ENCODE measurements at places on chromosomes 1 and 21.
A peak's percentile ranks its signal among the peaks of the same experiment; 100 is the strongest.

DNA sequence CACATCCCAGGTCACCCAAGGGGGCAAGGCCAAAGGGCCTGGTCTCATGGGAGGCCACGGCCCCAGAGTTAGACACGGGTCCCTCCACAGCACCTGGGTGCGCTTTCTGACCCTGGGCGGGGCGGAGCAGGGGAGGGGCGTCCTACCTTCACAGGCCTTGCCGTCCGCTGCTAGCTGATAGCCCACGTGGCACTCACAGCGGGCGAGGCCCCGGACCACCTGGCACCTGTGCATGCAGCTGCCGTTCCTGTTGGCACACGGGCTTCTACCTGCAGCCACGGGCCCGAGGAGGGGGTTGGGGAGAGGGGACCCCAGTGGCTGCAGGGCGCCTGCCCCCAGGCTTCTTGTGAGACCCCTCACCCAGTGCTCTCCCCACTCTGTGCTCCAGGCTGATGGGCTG, 59.9 kb downstream of the ARHGEF16 start:
- no peak for DNase-seq

DNA sequence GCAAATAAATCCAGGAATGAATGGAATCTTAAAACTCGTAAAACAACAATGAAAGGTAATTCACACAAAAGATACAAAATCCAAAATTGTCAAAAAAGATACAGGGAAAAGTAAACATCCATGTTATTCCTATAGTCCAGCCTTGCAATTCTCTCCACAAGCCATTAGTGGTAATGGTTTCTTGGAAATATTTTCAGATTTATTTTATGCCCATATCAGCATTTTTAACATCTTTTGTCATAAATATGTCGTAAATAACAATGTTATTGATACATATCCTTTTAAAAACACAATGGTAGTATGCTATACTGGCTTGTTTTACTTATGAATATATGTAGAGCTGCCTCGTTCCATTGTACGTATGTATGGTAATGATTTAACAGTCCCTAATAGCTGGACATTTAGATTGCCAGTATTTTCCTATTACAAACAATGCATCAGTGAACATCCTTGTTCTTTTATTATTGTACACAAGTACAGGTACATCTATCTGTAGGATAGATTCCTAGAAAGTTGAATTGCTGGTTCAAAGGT, 30.6 kb downstream of the DNTTIP2 start:
- no peak for DNase-seq

- no peak for DNase-seq
Observed at GRCh38 chr1:230350208-230350921, 75.8 kb downstream of the PGBD5 start.

GRCh38 chr21:38861056-38861455, 55.3 kb downstream of the ETS2 start:
- DNase-seq: no peak

GRCh38 chr1:237838320-237838719, 52.4 kb downstream of the ZP4 start:
- no peak for DNase-seq

DNA sequence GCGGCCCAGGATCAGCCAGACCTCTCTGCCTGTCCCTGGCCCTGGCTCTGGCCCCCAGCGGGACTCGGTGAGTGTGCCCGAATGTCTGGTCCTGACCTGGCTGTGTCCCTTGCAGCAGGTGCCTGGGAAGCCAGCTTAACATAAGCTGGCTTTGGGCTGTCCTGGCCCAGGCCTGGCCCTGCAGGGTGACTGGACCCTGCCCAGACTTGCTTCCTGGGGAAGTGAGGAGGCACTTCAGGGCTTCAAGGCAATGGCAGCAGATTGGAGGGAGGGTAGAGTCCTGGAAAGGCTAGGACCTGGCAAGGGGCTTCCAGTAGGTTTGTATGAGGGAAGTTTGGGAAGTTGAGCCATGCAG, 16.4 kb downstream of the RPS6KA1 start:
- DNase-seq: peak; percentile 49

DNA sequence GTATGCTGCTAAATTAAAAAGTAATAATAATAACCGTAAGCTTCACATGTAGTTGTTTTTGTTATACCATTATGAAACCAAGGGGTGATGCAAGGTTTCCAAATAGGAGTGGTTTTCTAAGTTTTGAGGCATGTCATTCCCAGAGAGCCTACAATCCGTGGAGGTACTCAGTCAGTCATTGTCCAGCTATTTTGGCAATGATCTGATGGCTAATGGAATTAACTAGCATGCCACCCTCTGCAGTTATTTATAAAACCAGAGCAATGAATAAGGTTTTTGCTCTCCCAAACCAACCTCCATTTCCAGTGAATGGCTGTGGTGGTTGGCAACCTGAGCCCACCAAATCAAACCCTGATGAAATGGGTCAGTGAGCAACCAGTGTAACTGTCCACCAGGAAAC, 106.4 kb downstream of the TBX15 start:
- DNase-seq: no peak

- no peak for DNase-seq
Observed at GRCh38 chr1:16421201-16421600, 16.0 kb downstream of the SPATA21 start.

GRCh38 chr1:171366816-171367215, 52.8 kb downstream of the FMO4 start:
- no peak for DNase-seq

- DNase-seq: no peak
Observed at GRCh38 chr1:19049798-19050197, 93.3 kb upstream of the IFFO2 start.

- DNase-seq: no peak
Observed at GRCh38 chr1:206059355-206059915, 6.5 kb downstream of the RHEX start.

- peak; percentile 51 for DNase-seq
Observed at GRCh38 chr1:12019858-12020509, 686 bp downstream of the MIIP start.

GRCh38 chr1:32273391-32274208, 18.3 kb upstream of the HDAC1 start:
- DNase-seq: peak; percentile 50

DNA sequence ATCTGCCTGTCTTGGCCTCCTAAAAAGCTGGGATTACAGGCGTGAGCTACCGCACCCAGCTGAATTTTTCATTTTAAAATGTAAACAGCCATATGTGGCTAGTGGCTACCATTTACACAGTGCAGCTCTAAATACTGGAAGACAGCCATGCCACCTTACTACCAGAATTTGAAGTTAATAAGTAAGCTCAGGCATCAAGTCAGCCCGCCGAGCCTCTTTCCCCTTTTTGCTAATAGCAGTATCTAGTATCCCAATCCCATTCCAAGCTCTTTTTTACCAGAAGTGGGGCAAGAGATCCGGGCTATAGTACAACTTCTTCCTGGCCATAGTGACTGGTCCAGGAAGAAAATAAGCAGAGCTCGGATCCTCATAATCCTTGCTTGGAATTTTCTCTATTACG, 15.1 kb downstream of the TAF13 start:
- DNase-seq: no peak
